ENCODE measurements at places on chromosomes 7 and 10.

DNA sequence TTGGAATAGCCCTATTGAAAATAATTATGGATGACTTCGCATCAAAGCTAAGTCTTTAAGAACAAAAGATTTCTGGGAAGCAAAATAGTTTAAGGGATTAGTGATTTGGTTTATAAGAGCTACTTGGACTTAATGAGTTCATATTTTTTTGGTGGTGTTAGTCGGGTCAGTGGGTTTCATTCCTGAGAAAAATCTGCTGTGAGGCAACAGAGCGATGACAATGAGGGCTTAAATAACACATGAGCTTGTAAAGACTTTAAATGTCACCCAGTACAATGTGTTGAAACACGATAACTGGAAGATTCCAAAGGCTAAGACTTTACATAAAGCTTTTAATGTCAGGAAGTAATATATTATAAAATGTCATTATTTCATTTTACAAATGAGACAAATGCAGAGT is 178.8 kb downstream of the ARL4A start:
- DNase-seq: no peak

GRCh38 chr10:1309617-1310270 is 253.6 kb downstream of the WDR37 start:
- DNase-seq: no peak

DNA sequence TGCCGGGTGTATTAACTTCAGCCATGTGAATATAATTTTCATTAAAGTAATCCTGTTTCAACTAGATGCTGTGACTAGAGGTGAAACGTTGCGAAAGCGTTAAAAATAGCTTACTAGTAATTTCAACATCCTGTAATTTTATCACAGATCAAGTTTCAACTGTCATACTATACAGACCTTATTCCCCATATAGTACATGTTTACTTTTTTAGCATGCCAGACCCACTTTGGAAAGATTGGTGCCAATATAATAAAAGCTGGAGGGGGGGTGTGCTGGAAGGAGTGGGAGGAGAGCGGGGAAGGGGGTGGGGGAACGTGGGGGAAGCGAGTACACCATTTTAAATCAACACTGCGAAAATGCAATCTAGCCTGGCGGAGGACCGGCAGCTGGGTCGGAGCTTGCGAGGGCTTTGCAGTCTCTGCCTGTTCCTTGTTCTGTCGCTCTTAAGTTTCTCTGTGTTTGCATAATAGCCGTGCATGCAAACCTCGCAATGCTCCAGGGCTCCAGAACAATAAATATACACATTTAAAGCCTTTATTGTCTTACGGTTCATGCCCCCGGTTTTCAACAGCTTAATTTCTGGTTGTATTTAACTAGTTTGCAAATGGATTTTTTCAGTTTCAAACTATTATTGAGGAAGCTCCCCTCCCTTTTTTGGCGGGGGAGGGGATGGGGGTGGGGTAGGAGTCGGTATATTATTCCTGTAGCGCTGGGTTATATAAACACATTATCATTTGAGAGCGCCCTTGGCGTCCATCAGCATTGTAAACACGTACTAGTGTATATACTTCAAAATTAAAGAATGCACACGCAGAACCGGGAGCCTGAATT is 1.3 kb upstream of the ARID5B start:
- DNase-seq: peak; percentile 67

DNA sequence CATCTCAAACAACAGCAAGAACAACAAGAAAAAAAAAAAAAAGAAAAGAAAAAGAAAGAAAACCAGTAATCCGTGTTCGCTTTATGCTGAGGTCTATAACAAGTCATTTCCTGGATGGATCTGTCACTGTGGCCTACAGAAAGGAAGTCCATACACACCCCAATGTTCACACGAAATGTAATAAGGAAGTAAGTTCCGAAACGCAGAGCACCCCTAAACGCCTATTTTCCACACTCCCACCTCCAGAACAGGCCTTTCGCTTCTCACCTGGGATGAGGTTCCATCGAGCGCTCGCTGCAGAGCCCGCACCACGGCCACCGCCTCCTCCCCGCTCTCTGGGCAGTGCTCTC is 735 bp downstream of the ZNF394 start:
- DNase-seq: no peak

Measured in NCI-H1092 (cell line).